ENCODE measurements at places on chromosomes 2 and 18.

DNA sequence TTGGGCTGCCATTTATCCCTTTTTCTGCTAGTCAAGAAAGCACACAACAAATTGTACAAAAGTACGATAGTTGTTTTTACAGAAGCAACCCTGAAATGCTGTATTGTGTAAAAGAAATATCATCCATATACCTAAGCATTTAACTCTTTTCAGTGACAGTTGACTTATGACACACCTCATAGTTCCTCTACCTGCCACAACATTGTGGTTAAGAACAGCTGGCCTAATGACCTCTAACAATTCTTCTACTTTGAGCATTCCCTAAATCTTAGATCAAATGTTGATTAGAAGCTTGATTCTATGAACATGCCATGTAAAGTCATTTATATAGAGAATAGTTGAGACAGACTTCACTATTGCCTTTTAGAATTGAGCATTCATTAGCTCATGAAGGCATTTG lies 165.9 kb upstream of the SETBP1 start:
- no peak for DNase-seq

- DNase-seq: no peak
Measured at GRCh38 chr18:58335821-58336220, 291.8 kb downstream of the NEDD4L start.

DNA sequence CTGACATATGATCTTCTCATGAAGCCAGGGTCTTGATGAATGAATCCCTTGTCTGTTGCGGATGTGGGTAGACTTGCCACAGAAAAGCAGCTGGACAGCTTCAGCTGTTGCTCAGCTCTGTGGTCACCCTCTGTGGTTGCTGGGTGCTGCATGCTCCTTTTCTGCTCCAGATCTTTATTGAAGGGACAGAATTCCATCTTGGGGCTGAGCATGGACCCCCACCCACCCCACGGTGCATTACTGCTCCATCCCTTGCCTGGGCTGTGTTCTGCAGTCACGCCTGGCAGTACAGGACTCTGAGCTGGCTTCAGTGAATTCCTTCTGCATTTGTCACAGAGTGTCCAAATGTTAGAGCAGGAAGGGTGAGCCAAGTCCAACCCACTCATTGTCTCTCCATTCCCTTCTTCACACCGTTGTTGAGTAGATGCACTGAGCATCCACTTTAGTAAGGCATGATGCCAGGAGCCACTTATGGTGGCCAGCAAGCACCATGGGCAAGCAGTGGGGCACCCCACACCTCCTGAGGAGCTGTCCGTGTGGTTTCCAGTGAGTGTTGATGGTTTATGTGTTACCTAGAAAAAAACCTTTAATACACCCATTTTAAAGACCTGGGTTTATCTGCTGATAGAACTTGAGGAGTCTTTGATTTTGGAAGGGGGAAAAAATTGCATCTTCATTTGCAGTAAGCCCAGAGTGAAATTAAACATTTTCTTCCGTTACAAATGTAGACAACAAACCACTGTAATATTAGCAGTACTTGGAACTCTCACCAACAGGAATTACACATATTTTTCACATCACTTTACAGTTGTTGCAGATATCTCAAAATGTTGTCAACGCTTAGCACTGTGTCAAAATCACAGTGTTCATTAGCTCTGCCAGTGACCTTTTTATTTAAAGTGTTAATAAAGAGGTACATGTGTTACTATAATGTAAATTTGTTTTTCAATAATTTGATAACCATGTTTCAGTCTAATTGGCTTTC lies 14.7 kb upstream of the ITGB6 start:
- DNase-seq: no peak

DNA sequence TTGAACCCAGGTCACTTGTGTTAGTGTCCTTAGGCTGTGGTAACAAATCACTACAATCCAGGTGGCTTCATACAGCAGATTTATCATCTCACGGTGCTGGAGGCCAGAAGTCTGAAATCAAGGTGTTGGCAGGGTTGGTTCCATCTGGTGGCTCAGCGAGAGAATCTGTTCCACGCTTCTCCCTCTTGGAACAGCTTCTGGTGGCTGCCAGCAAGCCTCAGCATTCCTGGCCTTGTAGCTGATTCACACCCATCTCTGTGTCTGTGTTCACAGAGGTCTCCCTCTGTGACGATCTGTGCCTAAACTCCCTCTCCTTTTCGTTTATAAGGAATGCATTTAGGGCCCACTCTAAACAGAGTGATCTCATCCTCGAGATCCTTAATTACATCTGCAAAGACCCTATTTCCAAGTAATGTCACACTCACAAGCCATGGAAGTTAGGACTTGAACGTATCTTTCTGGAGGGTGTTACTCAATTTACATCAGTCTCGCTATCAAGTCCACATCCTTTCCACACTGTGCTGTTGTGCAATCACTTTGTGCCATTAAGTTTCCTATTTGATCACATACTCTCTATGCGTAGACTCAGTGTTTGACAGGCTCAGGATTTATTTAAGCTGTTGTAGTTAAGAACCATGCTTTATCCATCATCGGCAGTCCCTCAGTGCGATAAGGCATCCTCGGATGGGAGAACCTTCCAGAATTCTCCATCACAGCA lies 164.4 kb downstream of the SOCS6 start:
- no peak for DNase-seq

DNA sequence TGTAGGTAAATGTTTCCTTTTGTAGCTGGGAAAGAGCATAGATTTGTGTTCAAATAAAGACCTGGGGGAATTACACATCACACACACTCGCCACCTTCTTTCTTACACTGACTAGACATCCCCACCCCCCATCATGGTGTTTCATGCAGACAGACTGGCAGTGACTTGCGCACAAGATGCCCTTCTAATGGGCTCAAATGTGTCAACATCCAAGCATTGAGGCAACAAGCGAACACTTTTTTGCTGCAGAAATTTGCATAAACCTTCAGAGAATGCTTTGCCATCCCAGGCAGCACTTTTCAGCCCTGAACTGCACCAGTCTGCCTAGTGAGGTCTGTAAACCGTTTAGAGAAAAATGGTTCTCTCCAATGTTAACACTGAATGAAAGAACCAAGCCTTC lies 4.5 kb downstream of the HOXD8 start:
- DNase-seq: no peak

GRCh38 chr2:33605056-33605455 lies 6.0 kb upstream of the FAM98A start:
- no peak for DNase-seq

GRCh38 chr2:11330457-11331142 lies 13.8 kb downstream of the ROCK2 start:
- no peak for DNase-seq

DNA sequence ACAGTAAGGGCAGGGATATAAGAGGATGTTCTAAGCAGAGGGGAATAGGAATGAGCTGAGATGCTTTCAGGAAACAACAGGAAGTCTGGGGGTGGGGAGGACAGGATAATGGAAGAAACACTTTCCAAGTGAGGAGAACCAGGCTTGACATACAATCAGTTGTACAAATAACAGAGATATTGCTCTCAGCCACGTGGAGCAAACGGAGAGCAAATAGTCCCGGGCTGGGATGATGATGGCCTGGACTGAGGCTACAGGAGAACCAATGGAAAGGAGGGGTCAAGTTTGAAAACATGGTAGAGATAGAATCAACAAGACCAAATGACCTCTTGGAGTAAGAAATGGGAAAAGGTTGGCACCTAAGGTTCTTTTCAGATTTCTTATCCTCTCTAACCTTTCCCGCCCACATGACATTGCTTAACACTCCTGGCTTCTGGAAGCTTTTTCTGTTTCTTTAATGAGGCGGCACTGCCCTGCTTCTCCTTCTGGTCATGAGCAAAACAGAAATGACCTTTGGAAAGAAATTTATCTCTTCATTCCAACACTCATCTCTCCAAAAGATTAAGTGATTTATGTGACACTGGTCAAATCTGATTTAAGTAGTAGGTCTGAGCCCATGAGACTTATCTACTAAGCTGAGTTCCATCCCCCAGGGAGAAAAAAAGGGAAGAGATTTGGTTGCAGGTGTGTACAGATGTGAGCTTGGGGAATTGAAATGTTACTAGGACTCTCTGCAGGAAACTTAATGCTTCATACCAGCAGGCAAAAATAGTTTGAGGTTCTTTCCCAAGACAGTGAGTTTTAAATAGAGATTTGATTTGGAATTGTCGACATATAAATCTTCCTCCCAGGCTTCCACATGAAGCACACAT lies 442.9 kb upstream of the HNRNPA3 start:
- DNase-seq: no peak

GRCh38 chr2:241637795-241638660 lies 535 bp downstream of the ATG4B start:
- no peak for DNase-seq

GRCh38 chr18:9596843-9597526 lies 17.4 kb downstream of the PPP4R1 start:
- no peak for DNase-seq

DNA sequence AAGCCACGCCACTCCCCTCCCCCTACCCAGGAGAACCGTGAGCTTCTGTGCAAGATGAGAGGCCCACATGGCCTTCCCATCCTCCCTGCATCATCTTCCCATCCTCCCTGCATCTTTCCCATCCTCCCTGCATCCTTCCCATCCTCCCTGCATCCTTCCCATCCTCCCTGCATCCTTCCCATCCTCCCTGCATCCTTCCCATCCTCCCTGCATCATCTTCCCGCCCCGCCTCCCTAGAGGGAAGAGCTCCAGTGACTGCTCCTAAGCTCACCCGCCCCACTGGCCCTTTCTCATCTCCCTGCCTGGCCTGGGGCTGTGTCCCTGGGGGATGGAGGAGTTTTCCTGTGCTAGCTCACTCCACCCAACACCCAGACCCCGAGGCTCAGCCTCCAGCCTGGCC lies 93.3 kb upstream of the ASAP2 start:
- no peak for DNase-seq

- no peak for DNase-seq
Measured at GRCh38 chr2:161571051-161571429, 53.2 kb upstream of the SLC4A10 start.

GRCh38 chr2:219169930-219170654 lies at the start of gene SLC23A3:
Gene SLC23A3, minus strand, starts transcription at chr2:219170029. Its CDS starts 45 bp downstream, at chr2:219169984.
- no peak for DNase-seq

GRCh38 chr2:38830526-38831159 lies 45.1 kb downstream of the DHX57 start:
- DNase-seq: no peak

DNA sequence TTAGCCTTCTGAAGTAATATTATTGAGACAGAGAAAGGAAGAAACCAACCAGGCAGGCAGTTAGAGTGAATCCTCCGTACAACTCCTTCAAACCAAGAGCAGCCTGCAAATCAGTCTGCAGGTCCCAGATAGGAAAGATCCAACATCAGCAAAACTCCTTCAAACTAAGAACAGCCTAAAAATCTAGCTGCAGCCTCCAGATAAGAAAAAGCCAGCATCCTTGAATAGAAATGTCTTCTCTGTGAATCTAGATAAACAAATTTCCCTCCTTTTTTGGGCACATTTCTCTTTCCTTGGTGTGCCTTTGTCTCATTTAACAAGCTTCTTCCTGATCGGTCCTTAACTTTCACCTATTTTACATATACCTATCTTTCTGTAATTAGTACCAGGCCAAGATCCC lies 1004.6 kb upstream of the TMEFF2 start:
- DNase-seq: no peak

DNA sequence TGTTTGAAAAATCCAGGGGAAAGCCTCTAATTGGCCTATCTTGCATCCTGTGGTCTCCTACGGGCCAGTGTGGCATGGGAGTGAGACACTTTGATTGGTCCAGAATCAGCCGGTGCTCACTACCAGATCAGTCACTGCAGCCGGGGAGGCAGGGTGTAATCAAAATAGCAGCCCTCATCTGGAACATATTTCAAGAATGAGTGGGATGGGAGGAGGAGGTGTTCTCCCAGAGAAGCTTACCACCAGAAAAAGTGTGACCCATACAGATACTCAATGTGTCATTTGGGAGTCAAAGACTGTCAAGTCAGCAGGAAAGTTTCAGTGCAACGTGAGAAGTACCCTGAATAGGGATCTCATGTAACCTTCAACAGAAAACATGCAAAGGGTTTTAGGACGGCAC lies 393.9 kb upstream of the SLC14A2 start:
- DNase-seq: no peak

- no peak for DNase-seq
Measured at GRCh38 chr2:236552212-236552542, 17.4 kb upstream of the ACKR3 start.

GRCh38 chr18:34342960-34343359 lies 118.2 kb upstream of the NOL4 start:
- no peak for DNase-seq

DNA sequence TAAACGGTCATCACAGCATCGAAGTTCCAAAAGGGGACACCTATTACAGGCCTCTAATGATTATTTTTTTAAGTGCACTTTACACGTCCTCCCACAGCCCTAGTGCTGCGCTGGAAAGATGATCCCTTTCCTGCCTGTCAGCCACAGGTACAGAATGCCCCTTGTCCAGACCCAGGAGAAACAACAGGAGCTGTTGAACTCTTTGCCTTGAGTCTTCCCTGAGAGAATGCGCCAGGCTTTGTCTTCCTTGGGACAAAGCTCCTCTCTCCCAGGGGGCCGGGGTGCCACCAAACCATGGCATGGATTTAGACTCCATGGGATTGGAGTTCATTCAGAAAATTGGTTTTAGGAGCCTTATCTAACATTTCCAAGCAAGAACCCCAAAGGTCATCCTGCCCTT lies 319.0 kb upstream of the SOX11 start:
- no peak for DNase-seq

GRCh38 chr18:32548688-32549087 lies 78.0 kb upstream of the GAREM1 start:
- no peak for DNase-seq

DNA sequence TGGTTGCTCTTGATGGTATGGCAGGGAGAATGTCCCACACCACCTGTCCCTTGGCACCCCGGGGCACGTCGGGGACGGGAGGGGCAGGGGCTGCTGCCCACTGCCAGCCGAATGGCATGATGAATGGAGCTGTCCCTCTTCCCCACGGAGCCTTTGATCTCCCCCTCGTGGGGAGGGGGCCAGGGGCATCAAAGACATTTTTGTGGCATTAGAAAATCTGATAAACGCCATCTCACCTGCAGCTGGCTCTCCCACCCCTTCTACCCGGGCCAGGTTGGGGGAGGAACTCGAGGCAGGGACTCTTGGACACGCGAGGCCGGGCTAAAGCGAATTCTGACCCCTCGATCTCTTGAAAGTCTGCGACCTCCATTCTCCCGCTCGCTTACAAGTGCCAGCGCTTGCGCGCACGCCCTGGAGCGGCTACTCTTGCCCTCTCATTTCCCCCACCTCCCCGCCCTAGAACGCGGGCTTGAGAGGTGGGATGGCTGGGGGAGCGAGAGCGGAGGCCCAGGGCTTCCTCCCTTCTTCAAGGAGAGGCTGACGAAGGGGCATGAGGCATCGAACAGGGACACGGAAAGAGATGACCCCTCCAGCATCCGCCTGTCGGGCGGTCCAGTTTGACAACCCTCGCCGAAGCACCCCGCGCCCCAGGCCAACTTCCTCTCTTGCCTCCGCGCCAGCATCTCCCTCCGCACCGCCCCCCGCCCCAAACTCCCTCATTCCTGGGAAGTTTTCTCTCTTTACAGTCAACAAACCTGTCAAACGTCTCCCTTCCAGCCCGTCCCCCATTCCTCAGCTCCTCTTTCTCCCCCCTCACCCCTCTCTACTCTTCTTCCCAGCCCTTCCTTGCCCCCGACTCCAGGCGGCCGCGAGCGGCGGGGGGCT lies 692 bp upstream of the WNT6 start:
- DNase-seq: no peak

Data from CD8-positive, alpha-beta T cell (primary cell).